ENCODE measurements at places on chromosomes 2 and 18.

- no peak for DNase-seq
Observed at GRCh38 chr2:174621323-174621722, 23.7 kb upstream of the WIPF1 start.

GRCh38 chr18:13530879-13531387 lies 195.4 kb downstream of the FAM210A start:
- DNase-seq, result peak; percentile 45

DNA sequence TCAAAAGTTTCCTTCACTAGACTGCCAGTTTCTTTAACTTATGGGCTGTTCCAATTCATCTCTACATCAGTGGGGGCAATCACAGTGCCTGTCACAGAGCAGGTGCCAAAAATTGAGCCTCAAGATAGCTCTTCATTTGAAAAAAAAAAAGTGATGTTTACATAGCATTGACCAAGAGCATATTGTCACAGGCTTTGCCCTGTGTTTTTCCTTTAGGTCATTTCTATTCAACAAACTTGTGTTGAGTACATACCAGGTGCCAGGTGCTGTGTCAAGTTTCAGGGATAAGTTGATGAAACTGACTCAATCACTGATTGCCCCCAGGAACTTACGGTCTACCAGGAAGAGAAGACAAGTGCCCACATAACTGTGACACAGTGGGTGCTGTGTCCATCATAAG lies 22.2 kb upstream of the NT5C1B start:
- DNase-seq, result no peak

- no peak for DNase-seq
Observed at GRCh38 chr2:134717286-134718022, 1.3 kb downstream of the TMEM163 start.

- DNase-seq, result no peak
Observed at GRCh38 chr18:36459203-36459602, 161.7 kb downstream of the FHOD3 start.

DNA sequence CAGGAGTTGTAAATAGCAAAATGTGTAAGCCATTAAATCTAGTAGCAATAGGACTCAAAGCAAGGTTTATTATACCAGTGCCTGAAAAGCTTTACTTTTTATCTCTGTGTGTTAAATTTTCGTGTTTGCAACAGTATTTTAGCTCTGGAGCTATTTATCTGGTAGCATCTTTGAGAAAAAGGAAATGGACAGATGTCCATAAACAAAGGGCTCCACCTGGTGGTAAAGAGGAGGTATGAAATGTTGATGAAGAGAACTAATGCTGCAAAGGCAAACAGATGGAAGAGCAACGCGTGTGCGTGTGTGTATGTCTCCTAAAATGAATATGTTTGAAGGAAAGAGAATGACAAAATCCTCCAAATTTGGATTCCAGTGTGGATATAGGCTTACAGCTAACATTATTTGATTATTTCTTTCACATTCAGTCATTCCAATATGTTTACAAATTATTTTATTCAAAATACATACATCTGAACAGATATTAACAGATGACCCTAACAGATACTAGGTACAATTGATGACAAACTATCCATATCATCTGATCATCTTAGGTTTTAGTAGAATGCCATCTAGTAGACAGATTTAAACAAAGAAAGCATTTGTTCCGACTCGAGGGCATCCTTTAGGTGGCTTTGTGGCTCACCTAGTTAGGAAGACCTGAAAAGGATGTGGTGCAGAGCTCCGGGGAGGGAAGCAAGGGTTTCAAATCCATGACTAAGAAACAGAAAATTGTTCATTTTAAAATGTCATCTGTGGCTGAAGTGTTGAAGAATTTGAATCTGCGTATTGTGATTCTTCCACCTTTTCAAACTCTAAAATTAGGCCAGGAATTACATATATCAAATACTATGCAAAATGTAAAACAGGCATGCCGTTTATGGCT lies 383.3 kb downstream of the MTX2 start:
- DNase-seq, result peak; percentile 22

- DNase-seq, result no peak
Observed at GRCh38 chr2:101501443-101501842, 26.5 kb upstream of the RFX8 start.

DNA sequence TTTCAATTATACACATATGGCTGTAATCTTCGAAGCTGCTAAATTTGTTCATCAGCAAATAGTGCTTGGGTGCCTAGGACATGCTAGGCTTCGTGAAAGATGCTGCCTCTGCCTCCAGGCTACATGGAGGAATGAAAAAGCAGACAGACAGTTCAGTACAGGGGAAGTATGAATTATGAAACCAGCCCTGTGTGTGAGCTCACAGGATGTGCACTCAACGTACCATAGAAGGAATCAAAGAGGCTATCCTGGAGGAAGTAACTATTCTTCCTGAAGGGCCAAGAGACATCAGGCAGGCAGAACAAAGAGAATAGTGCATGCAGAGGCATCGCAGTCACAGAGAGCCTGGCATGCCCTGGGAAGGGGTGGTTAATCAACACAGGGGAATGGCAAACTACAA lies 61.4 kb downstream of the DYM start:
- no peak for DNase-seq

DNA sequence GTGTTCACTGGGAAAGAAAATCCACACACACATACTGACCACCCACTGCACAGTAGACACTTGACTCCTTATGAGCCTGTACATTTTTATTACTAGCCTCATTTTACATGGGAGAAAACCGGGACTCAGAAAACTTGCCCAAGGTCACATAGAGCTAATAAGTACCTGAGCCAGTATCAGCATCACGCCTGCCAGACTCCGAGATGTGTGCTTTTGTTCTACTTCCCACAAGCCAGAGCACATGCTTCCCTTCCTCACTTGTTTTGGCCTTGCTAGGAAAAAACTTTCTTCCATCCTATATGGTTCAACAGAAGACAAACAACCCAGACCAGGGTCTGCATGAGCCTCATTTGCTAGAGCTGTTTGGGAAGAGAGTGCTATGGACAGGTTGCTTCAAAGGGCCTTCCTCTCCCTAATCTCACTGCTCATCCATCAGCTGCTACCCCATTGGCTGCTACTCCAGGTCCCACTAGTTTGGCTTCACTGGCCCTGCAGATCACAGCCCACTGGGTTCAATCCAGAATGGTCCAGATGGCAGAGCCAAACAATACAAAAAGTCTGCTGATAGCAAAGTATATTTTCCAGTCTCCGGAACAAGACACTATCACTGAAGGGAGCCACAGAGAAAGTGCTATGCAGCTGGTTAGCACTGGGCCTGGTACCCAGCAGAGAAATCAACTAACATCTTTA lies 63.9 kb downstream of the STK39 start:
- no peak for DNase-seq

DNA sequence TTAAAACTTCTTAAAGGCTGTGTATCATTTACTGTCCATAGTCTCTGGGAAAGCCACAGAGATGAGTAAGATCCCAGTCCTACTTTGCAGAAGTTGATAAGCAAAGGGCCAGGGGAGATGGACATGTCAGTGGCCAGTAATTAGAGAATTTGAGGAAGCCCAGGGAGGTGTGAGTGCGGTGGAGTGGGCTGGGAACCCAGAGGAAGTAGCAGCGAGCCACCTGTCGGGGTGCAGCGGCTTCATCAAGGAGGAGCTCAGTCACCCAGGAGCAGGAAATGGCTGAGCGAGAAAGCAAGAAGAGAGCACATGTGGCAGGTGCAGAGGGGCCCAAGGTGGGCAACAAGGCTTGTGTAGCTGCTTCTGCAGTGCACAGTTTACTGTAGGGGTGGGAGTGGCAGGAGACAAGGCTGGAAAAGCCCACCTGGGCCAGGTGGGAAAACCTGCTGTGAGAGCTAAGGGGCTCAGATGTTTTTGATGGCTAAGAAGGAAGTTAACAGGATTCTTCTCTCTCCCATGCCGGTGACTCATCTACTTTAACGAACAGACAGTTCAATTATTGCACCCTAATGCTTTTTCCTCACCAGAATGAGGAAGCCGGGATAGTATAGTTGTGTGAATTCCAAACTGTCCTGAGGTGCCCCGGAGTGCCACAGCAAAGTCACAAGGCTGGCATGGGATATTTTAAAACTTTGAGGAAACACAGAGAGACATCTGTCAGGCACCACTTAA lies 34.8 kb upstream of the MGAT5 start:
- DNase-seq, result peak; percentile 71

DNA sequence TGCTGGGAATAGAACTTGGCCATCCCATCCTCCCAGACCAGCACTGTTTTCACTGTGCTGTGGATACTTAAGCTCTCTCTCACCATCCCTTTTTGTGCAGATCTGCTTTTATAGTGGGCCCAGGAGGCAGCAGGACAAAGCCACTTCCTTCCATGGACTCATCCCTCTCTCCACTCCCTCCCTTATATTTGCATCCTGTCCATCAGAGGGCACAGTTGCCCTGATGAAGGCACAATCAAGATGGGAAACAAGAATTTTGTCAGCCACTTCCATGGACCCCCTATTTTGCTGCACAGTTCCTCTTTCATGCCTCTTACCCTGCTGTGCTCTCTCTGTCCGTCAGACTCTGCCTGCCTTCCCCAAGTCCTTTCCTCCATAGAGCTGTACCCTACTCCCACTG lies 338.7 kb downstream of the HRH4 start:
- no peak for DNase-seq

DNA sequence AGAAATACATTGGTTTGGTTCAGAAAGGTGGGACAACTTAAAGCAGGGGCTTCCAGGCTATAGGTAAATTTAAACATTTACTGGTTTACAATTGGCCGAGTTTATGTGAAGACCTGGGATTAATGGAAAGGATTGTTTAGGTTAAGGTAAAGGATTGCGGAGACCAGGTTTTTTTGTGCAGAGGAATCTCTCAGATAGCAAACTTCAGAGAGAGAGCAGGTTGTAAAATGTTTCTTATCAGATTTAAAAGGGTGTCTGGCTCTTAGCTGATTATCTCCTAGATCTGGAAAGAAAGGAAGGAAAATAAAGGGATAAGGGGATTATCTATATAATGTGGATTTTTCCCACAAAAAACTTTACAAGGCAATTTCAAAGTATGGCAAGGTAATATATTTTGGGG lies 101.3 kb downstream of the LCLAT1 start:
- no peak for DNase-seq

DNA sequence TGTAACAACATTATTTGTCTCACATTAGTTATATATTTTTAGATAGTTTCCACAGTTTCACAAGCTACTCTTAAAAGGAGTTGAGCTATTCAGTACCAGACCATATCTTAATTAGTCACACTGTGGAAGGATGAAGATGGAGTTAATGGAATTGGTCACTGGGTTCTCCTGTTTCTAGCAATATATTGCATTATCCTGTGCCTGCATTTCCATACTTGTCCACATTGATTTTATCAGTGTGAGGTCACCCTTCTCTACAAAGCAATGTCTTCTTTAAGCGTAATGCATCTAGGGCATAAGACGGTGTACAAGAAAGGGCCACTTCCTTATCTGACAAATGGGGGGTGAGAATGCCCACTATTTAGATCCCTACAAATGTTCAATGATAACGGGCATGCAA lies 216.8 kb upstream of the TANK start:
- no peak for DNase-seq

DNA sequence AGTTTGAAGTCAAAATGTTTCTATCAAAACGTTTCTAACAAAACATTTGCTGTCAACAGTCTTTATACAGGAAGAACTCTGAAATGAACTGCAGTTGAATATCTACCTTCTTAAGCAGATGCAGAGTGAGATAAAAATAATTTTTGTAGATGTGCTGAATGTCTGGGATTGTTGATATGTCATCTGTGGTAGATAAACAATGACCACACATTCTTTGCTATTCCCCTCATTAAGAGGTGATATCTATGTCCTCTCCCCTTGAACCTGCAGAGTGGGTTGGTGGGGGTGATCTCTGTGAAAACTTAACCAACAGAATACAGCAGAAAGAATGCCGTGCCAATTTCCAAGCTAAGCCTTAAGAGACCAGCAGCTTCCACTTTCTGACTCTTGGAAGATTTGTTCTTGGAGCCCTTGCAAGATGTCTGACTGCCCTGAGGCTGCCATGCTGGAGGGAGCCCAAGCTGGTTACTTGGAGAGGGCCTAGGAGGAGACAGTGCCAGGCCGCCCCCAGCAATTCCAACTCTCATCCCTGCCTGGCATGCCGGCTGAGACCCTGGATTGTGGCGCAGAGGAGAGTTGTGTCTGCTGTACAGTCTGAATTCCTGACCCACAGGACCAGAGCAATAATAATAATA lies 80.8 kb downstream of the COLEC12 start:
- no peak for DNase-seq

DNA sequence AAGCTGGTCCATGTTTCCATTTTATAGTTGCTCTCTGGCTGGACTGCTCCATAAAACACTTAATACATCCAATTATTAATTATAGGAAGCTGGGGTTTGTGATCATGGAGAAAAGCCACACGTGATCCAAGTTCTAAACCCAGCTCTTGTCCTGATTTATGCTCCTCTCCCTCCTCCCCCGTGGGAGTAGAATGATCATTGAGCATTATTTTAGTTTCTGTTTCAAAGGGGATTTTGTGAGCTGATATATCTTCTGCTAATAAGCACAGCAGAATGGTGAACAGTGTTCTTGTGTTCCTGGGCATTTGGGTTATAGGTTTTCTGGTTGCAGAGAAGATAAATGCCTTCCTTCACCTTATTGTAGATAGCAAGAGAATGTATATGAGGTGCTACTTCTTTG lies 135.7 kb upstream of the TMEM200C start:
- DNase-seq, result no peak

DNA sequence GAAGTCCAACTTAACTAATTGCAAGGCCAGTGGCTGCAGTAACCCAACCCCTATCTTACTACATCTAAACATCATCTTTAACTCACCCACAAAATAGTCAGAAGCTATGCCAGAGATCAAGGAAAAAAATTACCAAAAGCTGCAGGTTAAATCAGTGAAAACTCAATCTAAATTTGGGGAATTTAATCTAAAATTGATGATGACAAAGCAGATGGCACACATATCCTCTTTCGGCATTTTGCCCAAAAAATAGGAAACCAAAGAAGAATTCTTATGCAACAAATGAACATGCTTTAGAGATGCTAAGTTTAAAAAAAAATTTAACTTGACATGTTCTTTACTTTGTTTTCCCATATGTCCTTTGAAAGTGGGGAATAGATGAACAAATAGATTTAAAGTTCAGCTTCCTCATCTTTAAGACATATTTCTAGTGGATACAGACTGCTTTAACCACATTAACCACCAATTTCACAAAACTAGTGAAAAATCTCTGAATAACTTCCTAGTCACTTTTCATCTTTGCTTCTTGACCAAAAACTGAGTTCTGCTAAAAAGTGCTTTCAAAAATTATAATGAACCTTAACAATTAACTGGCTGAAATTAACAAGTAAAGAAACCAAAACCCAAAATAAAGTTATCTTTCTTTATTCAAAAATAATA lies 74.3 kb upstream of the CCDC150 start:
- DNase-seq, result no peak

- DNase-seq, result no peak
Observed at GRCh38 chr2:36492216-36492945, 105.6 kb downstream of the FEZ2 start.

GRCh38 chr18:28075501-28075900 lies 101.4 kb downstream of the CDH2 start:
- DNase-seq, result no peak

DNA sequence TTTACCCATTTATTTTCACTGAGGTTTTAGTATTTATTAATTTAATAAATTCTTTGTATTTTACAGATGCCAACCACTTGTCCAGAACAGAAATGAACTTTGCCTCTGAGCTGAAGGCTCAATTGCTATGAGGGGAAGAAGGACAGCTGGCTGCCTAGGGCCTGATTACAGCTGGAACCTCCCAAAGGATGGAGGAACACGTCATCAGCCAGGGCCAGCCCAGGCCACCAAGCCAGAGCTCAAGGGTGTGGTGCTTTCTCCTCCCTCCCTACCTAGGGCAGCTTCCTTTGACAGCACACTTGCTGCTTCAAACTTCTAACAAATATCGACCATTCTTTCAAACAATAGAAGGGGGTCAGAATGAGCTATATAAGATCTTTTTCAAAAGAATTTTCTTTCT lies 19.7 kb upstream of the RIOK3 start:
- DNase-seq, result no peak
